Astrocyte of the spinal cord (primary cell): ENCODE measurements at places on chromosomes 2 and 18.

DNA sequence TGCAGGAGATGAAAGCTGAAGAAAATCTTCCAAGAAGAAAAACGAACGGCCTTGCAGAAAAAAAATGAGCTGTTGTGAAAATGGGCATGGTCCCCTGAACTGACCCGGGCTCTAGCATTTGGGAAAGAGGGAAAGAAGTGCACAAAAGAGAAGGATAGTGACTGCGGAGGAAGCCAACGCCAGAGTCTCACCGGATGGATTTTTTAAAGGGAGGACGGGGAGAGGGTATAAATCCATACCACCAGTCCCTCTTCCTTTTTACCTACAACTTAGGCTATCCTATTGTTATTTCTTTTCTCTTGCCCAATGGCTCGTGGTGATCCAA, 601 bp downstream of the WDR35 start:
- no peak for DNase-seq

DNA sequence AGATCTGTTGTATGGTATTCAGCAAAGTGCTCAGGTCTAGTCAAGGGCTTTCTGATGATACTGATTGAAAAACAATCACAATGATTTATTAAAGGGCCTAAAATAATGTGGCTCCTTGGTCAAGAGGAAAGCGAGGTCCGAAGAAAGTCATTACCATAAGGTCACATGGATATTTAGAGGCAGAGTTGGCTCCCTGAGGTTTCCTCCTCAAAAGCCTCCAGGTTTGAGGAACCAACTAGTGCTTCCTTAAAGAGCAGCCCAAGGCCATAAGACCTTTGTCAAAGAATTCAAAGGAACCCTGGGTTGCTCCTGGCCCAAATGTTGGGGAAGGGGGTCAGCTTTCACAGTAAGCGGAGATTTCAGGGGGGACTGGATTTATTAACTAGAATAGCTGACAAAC, 280.7 kb upstream of the ATP5MC3 start:
- no peak for DNase-seq

DNA sequence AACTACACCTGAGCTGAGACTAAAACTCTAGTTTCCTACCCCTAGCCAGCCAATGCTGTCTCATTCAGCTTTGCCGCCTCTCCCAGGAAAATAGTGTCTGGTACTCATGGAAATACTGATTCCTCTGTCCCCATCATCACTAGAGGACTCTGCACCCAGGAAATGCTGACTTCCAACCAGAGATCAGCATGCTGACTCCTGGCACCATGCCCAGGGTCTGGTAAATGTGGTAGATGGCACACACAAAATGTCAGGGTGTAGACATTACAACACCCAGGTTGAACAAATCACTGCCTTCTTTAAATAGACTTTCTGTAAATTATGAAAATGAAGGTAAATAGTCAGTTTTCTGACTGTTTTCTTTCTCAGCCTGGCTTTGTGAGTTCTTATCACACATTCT, 307.3 kb upstream of the CHAC2 start:
- no peak for DNase-seq

DNA sequence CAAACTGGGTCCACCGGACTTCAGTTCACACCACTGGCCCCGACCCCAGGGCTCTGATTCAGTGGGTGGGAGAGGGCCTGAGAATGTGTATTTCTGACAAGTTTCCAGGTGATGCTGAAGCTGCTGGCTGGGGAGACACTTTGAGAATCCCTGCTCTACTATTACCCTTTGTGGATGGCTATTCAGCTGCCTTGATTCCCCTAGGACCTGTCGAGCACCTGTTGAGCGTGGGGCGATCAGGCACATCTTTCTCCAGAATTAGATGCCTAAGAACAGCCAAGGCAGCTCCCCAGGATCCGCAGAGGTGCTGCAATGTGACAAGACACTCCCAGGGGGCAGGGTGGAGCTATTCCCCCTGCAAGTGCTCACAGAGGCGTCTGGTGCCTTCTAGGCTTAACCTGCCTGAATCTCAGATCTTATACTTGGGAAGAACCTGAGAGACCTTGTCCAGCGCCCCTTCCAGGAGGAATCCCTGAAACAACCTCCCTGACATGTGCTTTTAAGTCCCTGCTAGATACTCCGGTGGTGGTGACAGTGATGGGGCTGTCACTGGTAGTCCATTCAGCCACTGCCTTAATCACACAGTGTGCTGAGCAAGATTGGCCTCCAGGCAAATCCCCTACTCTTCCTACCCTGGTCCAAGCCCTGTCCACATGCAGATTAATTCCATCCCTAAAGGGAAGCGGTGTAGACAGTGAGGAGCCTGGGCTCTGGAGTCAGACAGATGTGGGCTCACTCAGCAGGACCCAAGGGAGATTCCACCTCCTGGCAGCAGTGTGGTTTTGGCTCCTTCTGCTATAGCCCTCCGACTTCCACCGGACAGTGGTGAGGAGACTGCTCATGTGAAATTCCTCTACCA, 43.4 kb upstream of the OTOF start:
- DNase-seq = no peak

DNA sequence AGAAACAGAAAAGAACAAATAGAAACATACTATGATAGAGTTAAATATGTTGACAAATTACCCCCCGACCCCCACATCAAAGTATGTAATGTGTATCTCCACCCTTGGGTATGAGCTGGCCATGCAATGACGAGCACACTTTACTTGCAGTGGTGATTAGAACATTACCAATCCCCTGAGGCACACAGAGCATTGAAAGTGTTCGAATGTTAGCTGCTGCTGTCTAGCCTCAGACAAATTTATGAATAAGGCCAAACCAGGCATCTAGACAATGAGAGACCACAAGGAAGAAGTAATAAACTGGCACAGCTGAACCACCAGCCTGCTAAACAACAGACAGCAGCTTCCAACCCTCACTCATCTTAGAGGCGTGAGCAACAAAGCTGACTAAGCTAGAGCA, 380.5 kb downstream of the DSEL start:
- DNase-seq = no peak

DNA sequence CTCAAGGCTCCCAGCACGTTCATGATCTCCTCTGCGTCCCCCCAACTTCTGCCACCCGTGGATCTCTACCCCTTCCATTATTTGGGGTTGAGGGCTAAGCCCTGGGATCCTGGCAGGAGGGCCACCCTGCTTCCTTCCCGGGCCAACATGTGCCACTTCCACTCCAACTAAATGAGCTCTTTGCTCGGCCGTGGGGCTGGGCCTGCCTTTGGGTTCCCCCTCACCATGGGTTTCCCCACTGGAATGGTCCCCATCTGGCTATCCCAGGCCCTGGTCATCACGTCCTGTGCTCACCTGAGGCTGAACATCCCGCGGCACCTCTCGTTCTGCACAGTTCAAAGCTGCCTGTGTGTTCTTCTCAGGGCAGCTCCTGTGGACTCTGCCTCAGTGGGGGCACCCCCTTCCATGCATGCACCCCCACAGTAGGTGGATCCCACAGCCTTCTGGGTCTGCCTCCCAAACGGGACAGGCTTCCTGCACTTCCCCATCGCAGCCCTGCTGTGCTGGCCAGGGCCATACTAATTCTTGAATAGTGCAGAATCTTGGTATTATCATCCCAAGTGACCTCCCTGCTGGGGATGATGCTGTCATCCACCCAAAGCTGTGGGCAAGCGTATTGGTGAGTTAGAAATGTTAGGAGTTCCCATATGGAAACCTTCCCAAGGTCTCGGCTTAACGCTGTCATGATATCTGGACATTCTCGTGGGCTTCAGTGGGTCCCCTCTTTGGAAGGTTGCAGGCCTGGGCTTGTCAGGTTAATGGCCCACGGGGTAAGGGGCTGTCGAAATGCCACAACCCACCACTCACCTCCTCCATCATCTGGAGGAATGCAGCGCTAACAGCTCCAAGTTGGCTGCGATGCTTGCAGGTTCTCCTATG, 150.5 kb upstream of the TWIST2 start:
- no peak for DNase-seq

GRCh38 chr2:2286592-2286991, 44.5 kb downstream of the MYT1L start:
- no peak for DNase-seq

DNA sequence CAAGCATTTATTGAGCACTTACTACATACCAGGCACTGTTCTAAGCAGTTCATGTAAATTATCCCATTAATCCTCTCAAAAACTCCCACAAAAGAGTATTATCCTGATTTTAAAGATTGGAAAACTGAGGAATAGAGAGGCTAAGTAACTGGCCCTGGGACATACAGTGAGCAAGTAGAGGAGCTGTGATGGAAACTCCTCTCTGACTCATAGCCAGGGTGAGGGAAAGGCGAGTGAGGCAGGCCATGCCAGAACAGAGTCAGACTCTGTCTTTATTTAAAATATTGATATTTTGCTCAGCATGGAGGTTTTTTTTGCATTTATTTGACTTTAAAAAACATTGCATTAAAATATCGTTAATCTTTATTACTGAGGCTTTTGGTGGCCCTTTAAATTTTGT, 208.0 kb downstream of the LOXHD1 start:
- DNase-seq = no peak

DNA sequence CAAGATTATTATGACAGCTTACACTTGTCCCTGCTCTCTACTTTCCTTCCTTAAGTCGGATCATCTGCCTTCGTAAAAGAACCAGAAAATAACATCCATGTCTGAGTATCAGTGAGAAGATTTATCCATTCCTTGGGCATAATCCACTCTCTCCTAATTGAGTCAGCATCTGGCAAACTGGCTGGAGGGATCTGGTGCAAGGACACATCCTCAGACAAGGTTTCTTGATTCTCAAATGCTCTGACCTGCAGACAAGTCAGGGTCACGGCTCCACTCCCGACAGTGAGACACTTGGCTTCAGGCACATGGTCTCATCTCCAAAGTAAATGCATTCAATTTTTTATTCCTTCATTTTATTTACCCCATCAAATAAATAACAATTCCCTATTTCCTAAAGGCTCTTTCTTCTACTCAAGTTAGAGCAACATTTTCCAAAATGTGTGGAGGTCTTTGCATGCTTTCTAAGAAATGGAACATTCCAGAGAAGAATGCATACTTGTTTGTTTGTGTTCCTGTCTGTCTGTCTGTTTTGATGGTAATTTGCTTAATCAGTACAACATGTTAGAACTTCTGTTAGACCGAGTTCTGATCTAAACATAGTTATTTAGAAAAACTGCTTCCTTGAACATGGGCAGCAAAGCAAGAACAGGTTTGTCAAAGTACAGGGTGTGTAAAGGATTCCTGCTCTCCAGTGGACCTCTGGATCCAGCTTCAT, 246.9 kb downstream of the IRS1 start:
- DNase-seq = no peak

- no peak for DNase-seq
These were observed 256.2 kb downstream of the DLGAP1 start for GRCh38 chr18:4198956-4199355.

DNA sequence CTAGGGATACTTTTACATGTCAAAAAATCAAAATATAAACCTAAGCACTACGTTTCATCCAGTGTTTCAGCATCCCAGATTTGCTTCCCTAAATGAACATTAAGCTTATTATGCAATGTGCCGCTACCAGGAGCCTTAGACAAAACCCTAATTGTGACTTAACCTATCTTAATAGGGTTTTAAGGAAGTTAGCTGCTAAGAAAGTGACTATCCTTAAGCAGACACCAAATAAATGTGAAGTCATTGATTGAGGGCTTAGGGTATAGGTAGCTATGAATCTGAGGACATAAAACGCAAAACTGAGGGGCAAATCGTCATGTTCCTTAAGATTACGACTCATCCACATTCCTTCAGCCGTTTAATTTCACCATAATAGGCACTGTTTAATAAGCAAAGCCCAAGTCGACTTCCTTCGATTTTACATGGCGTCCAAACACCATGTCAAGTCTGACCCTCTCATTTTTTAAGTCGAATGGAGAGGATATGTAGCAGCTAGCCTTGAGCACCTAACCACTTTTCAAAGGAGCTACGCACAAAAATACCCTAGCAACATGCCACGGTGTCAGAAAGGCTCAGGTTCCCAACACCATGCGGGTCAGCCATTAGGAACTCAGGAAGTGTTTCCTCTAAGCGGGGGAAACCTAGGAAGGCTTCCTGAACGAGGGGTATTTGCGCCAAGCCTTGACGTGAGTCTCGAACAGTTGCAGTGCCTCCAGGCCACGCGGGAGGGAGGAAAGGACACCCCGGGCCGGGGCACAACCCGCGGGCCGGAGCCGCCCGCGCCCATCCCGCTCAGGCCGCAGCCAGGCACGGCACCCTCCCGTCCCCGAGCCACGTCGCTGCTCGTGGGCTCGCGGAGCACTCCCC, 1.0 kb downstream of the HDLBP start:
- DNase-seq = peak; percentile 64
